Stimulated activated naive CD4-positive, alpha-beta T cell treated with Interleukin-2 at 50 U/mL for 16 hours (primary cell): ENCODE measurements at places on chromosomes 5 and 9.

GRCh38 chr9:134942788-134943184, 25.1 kb upstream of the FCN1 start:
- no peak for DNase-seq

GRCh38 chr9:7226007-7226640, 468.4 kb downstream of the KDM4C start:
- DNase-seq = no peak

DNA sequence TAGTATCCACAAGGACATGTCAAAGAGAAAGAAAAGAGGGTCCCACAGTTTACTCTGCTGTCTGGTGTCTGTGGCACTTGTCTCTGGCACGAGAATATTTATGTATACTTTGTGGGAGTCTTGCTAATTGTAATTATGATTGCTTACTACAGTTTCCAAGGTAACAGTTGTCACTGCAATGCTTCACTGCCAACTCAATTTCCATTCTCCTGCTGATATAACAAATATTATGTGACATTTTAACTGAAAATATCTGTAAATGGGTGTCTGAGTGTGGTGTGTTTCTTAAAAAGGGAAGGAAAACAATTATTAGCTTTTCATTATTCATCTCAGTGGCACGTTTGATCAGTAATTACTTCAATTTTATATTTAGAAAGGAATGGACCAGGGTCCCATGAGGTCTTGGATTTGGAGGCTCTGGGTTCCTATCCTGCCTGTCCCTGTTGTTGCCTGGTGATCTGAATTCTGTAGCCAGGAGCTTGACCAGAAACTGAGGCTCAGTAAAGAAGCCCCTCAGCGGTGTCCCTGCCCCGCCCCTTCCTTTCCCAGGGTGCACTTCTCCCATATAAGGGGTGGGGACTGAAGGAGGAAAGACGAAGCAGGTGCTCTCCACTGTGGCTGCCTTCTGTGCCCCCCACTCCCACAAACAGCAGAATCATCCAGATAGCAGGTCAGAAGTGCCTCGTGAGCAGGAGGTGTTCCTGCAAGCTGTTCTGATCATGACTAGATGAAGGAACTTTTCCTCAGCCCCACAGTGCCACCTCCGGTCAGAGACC, 137.3 kb upstream of the KIF2A start:
- no peak for DNase-seq

DNA sequence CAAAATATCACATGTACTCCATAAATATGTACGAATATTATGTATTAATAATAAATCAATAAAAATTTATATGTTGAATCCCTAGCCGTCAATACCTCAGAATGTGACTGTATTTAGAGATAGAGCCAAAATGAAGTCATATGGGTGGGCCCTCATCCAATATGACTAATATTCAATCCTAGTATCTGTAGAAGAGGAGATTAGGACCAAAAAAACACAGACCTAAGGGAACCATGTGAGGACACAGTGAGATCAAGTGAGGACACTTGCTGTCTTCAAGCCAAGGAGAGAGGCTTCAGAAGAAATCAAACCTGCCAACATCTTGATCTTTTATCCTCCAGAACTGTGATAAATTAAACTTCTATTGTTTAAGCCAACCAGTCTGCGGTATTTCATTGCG, 3.7 kb upstream of the AMACR start:
- no peak for DNase-seq

DNA sequence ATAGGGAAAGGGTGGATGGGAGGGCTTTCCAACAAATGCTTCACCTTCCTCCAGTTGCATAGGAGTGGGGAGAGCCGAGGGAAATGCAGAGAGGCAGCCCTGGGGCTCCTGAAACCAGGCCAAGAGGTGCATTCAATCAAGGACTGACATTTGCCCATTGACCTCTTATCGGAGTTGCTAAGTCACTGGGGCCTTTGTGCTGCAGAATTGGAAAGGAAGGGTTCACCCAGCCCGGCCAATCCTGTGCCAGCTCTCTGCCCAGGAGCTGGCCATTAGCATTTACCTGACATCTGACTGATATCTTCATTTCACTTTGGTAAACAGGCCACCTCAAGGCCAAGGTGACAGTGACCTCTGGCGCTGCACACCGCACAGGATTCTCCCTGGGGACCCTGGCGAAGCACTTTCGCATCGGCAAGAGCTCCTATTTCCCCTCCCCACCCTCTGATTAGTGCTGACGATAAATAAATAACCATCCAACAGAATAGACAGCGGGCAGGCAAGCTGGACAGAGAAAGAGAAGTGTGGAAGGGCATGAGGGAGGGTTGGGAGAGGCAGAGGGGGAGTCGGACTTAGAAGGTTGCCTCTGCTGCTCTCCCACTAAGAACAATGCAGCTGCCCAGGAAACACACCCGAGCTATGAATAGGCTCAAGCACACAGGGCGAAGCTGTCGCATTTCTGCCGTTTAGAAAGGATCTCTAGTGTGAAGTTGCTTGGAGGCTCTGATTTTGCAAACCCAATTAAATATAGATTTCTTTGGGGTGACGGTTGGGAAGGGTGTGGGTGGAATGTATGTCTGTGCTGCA, 57.0 kb upstream of the BOD1 start:
- DNase-seq = no peak

DNA sequence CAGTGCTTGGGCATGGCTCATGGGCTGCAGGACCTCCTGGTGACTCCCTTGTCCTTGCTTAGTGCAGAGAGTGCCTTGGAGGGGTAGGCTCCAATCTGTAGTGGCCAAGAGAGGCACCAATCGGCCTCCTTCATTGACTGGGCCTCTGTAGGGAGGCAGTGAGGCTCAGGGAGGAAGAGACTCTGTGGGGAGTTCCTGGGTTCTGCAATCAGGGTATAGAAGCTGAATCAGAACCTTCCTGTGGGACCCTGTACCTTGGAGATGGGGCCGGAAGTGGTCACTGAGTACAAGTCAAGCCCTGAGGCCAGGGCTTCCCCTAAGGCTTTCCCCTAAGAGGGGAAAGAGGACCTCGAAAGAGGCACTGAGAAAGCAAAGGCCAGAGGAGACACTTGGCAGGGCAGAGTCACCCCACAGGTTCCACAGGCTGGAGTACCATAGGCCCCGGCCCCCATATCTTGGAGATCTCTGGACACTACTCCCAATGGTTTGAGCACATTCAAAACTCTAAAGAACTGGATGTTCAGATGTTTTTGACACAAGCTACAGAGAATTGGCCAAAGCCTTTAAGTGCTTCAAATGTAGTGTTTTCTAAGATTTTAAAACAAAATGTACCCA, 190.5 kb downstream of the HSPA4 start:
- DNase-seq = no peak

DNA sequence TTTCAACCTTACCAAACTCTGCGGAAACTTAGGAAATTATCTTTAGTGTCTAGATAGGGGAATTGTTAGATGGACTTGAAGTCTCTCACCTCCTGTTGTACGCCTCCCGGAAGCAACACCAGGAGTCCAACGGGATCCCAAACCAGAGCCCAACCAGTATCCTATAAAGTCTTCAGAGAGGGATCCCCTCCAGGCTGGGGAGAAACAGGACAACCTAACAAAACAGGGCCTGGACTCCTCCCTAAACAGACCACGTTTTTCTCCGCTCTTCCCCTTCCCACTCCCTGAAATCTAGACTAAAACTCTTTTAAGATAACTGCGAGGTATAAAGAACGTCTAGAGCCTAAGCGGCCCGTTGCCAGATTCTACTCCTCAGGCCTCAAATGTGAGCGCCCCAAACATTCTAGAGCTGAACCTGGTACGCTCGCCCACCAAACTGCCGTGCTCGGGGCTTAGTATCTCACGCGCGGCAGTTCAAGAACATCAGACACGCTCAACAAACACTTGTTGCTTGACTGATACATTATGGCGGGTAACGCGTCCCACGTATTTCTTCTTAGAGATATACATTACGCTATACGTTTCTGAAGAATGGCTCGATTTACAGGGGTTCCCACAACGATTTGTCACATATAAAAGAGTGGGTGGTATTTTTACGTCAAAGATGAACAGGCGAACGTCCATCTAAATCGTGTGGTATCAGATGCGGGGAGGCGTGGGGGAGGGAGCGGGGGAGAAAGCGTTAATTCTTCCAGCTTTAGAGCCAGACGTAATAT, 663 bp upstream of the SMIM27 start:
- DNase-seq = peak; percentile 65

GRCh38 chr9:123175854-123176629, 92.3 kb downstream of the STRBP start:
- DNase-seq = no peak

DNA sequence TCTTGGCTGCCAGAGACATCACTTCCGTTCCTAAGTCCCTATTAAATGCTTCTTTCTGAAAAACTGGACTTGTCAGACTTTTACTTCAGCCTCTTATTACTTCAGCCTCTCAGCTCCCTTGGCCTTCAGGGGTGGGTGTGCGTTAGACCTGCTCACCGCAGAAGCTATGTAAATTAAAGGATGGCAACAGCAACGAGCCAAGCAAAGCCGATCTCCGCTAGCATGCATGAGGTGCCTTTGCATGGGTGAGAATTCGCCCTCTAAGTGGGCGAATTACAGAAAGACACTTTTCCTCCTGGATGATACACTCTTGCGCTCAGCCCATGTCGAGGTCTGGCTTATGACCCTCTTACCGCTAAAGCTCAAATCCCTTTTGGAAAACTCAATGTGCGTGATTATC, 10.9 kb upstream of the IL3 start:
- no peak for DNase-seq

DNA sequence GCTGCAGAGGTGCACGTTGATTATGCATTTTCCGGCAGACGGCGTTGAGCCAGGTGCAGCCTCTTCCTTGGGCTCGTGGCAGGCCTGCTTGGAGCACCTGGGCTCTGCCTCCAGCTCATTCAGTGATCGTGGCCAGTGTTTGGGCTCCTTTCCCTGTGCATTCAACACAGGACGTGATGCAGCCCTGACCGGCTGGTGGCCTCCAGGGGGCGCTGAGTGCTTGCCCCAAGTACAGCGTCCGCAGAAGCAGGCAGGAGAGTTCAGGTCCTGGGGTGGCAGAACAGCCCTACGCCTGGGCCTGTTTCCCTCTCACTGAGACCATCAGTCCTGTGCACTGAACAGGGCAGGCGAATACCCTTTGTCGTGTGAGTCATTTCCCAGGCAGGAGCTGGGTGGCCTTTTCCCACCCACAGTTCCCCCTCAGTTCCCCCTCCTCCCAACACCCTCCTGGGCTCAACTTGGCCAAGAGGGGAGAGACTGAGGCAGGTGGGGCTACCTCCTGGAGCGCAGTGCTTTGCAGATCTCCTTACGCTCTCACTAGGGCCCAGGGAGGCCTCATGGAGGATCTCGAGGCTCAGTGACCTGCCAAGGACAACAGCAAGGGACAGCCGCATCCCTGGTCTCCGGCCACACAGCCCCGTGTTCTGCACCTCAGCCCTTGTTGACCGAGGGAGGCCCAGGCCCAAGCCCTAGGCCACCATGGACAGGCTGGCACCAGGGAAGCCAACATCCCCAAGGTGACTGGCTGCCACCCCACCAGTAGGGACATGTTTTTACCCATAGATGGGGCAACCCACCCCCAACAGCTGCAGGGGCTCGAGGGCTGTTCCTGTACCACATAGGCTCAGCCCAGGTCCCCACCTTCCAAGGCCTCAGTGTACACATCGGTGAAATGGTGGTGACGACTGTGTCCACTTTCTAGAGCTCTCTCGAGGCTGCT, 52.9 kb downstream of the LRSAM1 start:
- peak; percentile 73 for DNase-seq

- no peak for DNase-seq
Observed at GRCh38 chr5:43288269-43288831, 24.9 kb downstream of the HMGCS1 start.

DNA sequence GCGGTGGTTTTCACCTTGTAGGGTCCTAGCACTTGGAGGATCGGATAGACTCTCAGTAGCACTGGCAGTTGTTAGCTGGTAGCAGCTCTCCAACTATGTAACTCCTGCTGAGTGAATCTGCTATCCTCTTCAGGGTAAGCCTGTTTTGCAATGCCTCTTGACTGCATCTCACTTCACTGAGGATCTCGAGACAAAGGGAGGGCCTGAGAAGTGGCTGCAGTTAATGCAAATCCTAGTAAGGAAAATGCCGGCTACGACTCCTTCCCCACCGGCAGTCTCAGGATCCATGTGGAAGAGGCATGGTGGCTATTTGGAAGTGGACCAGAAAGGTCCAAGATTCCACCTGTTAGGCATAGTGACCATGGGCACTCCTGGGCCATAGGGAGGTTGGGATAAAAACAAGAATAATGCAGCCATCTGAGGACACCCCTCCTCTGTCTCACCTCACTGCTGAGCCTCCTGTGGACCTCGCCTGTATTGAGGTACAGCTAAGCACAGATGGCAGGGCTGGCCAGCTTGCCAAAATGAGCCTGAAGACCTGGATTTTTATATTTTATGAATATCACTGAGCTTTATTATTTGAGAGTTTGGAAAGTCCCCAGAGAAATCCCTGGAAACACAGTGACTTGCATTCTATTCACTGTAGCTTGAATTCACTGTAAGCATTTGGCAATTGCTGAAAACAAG, 146.0 kb downstream of the LIFR start:
- DNase-seq = no peak

DNA sequence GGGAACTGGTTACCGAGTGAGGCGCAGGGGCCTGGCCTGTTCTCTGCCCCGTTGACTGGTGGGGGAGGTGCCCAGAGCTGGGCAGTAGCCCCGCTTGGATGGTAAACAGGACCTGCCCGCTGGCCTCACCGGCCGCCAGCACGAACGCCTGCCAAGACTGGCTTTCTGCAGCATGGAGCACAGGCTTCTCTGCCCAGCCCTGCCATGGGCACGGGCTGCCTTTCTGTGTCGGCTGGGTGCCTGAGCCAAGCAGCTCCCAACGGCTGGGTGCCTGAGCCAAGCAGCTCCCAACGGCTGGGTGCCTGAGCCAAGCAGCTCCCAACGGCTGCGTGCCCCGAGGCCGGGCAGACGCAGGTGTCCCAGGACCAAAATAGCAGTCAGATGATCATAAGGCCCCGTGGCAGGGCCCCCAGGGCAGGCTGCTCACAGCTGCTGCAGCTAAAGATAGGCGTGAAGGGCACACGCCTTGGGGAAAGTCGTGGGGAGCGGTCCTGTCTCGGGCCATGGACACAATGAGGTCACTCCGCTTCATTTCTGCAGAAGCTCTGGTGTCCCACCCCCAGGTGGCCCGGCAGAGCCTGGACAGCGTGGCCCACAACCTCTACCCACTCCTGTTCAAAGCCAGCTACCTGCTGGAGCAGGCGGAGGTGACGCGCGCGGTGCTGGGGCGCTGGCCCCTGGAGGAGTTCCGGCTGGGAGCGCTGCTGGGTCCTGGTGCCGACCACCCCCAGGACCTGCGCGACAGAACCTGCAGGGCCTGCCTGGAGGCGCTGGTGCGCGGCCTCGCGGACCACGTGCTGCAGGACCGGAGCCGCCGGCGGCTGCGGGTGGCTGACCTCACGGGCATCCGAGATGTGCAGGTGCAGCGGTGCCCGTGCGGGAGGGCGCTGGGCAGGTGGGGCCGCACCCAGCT, at the start of gene LRRC14B:
Gene LRRC14B (plus strand): TSS at position 460 of the 913 bp plus-strand sequence. CDS start 44 bp downstream, at position 504.
- DNase-seq = no peak
